ENCODE measurements at places on chromosomes 3 and 15. TPM values are rescaled to one million over a fixed set of nuclear protein-coding genes. Genes with fewer than 3 reads are reported as not detected.
A peak's percentile ranks its signal among the peaks of the same experiment; 100 is the strongest.

DNA sequence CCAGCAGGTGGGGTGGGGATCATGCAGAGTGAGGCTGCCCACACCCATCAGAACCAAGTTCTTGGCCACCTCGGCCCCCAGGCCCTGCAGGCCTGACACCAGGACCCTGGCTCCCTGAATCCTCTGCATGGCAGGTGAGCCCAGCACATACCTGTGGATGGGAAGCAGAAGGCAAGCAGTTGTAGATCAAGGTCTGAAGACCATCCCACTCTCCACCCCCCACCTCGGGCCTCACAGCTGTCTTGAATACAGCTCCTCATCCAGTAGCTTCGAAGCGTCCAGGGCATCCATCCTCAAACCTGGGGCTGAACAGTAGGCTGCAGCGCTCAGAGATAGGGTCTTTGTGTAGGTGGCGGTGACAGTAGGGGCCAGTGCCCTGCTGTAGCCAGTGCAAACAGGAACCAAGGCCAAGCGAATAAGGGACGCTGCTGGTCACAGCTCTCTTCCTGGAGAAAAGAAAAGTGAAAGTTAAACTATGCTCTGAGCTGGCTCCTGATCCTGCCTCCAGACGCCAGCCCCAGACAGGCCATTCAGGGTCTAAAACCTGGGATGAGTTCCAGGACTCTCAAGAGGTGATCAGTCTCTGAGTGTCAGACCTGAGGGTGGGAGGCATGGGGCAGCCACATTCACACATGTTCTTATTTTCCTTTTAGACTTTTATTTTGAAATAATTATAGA, at the start of gene UBA7:
Gene UBA7, minus strand, starts transcription at position 457 of the 678 bp plus-strand sequence. Its CDS starts 166 bp downstream, at position 291.
- H3K27ac ChIP-seq: peak within 1 kb of the TSS; percentile 97
- H3K27me3 ChIP-seq: no peaks in the 10 kb centered on the region
- H3K4me3 ChIP-seq: peak within 1 kb of the TSS; percentile 99
- DNase-seq: peak; percentile 61

DNA sequence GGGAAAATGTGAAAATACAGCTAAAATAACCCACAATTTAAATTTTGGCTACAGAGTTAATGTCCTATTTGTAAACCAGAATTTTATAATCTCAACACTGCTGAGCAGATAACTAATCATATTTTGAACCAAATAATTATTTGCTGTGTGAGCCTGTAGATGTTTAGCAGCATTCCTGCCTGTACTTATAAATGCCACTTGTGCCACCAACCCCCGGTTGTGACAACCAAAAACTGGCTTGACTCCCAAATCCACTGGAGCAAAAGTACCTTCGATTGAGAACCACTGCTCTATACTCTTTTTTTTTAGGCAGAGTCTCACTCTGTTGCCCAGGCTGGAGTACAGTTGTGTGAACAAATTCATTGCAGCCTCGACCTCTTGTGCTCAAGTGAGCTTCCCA, 78.5 kb downstream of the CNTN6 start:
- no peak for DNase-seq
- no peaks in the 10 kb centered on the region for H3K27me3 ChIP-seq
- no peak overlapping the region for H3K27ac ChIP-seq
- no peak overlapping the region for H3K4me3 ChIP-seq
- H3K36me3 ChIP-seq: no peaks in the 10 kb centered on the region

GRCh38 chr3:4079339-4080195, 223.6 kb upstream of the SETMAR start:
- no peak overlapping the region for H3K4me3 ChIP-seq
- H3K27me3 ChIP-seq: no peaks in the 10 kb centered on the region
- no peaks in the 10 kb centered on the region for H3K36me3 ChIP-seq
- no peaks in the 10 kb centered on the region for H3K4me1 ChIP-seq

DNA sequence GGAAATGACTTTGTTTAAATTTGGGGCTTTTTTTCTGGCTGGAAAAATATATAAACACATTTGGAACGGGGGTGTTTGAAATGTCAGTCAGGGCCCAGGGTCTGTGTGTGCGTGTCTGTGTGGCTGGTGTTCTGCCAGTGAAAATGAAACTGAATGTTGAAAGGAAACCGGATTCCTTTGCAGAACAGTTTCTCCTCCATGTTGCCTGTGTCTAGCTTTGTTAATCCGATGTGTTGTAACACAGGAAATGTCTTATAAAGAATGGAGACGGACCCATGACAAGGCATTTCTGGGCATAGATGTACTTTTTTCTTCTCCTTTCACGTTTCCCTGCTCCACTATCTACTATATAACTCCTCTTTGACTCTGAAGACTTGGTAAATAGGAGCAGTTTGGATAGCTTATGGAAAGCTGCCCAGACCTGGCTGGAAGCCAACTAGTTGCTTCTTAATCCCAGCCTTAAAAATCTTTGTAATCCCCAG, 2.8 kb downstream of the SQOR start:
- no peaks in the 10 kb centered on the region for H3K27me3 ChIP-seq
- peak overlapping the region; percentile 97 for H3K27ac ChIP-seq
- H3K4me1 ChIP-seq: peaks cover 40% of the 10 kb centered on the region
- H3K36me3 ChIP-seq: peaks cover 35% of the 10 kb centered on the region
- H3K4me3 ChIP-seq: peak overlapping the region; percentile 87
- DNase-seq: no peak

DNA sequence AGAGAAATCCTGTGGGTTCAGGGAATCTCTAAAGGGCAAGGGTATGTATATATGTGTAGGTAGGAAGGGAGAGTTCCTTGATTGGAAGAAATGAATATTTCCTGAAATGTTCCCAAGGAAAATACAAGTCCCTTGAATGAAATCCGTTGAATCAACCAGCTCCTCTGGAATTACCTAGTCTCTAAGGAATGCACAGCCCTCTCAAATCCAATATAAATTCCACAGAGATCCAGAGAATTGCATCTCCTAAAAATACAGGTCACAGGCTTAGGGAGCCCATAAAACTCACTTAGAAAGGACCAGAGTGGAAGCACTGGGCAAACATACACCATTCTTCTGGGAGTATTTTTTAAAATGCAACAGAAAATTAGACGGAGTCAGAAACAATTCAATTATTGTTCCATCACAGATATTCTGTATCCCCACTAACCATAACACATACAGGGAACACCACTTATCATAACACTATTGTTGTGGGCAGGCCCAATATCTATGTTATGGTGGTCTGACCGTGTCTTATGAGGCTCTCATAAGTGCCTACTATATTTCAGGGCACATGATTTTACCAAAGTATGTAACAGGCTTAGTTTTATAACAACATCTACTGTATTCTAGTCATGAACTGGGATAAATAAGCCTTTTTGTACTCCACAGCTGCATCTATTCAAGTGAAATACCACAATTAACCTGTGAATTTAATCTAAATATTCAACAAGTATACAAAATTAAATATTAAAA, 43.7 kb downstream of the IGSF11 start:
- H3K4me3 ChIP-seq: no peak overlapping the region
- H3K36me3 ChIP-seq: no peaks in the 10 kb centered on the region
- peaks cover 7% of the 10 kb centered on the region for H3K4me1 ChIP-seq
- no peak overlapping the region for H3K27ac ChIP-seq
- DNase-seq: no peak
- no peaks in the 10 kb centered on the region for H3K27me3 ChIP-seq

- H3K27me3 ChIP-seq: no peaks in the 10 kb centered on the region
- no peak overlapping the region for H3K27ac ChIP-seq
- no peak overlapping the region for H3K4me3 ChIP-seq
- DNase-seq: no peak
These were observed 24.8 kb downstream of the TMOD2 start for GRCh38 chr15:51775967-51776816.

- no peaks in the 10 kb centered on the region for H3K4me1 ChIP-seq
- no peak overlapping the region for H3K27ac ChIP-seq
- H3K27me3 ChIP-seq: peaks cover 3% of the 10 kb centered on the region
- no peaks in the 10 kb centered on the region for H3K36me3 ChIP-seq
These were observed 294.6 kb downstream of the MEX3B start for GRCh38 chr15:81751256-81751655.

DNA sequence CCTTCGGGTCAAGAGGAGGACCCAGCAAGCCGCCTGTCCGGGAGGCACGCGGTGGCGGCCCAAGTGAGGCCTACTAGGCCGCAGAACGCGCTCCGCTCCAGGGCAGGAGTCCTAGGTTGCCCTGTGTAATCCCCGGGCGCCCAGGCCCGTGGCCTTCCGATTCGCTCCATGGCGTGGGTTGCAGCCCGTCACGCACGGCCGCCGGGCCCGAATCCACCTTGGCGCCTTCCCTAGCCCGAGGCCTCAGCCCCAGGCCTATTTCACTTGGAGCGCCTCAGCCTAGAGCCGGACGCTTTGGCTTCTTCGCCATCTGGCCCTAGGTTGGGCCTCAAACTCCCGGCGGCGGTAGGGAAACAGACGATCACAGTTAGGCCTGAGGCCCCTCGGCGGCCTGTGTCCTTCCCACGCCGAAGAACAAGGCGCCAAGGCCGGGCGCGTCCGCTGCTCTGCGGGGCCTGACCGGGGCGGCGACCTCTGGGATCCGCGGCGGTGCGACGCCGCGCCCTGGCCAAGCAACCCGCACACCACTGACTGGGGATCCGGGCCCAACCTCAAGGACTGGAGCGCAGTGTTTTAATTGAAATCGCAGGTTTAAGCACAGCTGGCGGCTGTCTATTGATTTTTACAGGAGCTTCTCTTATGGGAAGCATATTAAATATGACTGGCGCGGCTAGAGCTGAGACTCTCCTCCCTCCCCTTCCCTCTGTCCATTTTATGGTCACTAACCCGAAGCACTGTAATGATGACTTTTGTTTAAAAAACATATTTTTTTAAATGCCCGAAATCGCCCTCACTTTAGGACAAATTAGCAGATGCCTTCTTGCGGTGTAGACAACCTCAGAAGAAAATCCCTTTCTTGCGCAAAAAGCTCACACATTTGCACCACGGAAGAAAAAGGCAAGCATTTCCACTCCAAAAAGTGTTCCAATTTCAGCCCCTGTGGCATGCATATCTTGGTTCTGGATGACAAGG, 3.8 kb upstream of the FEZF2 start:
- no peak for DNase-seq
- no peak overlapping the region for H3K27ac ChIP-seq
- no peak overlapping the region for H3K4me3 ChIP-seq
- no peaks in the 10 kb centered on the region for H3K36me3 ChIP-seq
- peaks cover 87% of the 10 kb centered on the region for H3K27me3 ChIP-seq

CYP11A1 gene
- total RNA-seq: not detected

- H3K27ac ChIP-seq: no peak overlapping the region
- no peaks in the 10 kb centered on the region for H3K36me3 ChIP-seq
- H3K4me1 ChIP-seq: peaks cover 2% of the 10 kb centered on the region
- DNase-seq: no peak
- no peak overlapping the region for H3K4me3 ChIP-seq
These were observed 93.3 kb downstream of the ADAMTSL3 start for GRCh38 chr15:83747050-83747717.

CASR gene
- not detected for total RNA-seq

DNA sequence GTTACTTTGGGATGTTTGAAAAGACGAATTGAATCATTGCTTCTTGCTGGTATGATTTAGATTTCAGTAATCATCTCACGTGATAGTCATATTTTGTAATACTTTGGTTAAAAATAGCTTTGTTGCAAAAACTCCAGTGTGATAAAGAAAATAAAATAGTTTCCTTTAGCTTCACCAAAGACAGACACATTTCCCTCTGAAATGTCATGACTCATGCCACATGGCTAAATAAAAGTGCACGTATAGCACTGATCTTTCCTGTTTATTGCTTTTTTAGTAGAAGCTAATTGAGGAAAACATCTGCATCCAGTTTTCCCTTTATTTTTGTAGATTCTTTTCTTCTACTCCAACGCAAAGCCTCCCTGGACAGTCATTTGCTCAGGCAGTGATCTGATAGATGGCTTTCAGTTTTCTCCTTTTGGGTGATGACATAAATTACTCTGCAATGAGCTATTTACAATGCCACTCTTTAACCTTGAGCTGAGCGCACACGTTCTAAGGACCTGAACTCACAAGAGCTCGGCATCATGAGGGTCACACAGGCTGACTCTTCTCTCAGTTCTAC, 84.9 kb downstream of the ARNT2 start:
- H3K27ac ChIP-seq: no peak overlapping the region
- DNase-seq: no peak
- H3K27me3 ChIP-seq: peaks cover 9% of the 10 kb centered on the region
- no peaks in the 10 kb centered on the region for H3K4me1 ChIP-seq

DNA sequence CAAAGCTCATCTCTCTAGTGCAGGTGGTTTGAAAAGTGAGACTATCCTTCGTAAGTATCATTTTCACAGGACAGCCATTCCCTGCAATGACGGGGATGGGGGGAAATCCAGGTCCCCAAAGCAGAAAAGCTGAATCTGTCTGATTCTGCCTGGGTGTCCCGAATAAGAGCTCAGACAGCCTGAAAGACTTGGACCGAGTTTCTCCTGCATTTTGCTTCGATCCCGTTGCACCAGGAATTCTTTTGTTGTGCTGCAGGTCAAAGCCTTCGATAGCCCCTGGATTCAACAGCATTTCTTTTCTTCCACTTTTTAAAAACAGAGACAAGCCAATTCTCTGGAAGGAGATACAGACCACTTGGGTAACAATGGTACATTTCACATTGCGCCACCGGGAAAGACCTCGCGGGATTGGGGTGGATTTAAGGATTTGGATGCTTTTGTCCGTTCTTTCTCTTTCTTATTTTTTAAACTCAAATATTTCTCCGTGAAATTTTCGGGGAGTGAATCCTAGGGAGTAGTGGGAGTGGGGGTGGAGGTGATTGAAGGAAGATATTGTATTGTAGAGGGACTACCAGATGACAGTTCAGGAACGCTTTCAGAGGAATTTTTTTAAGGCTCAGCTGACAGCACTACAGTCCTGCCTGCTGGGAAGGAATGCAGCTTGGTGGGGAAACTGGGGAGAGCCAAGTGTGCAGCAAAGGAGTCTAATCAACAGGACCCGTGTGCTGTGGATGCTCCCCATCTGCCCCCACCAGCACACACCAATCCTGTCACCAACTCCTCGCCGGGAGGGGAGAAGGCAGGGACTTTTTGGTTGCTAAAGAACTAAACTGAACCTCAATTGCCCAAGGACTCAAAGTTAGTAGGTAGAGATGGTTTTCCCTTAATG, 2.6 kb downstream of the SLITRK3 start:
- H3K4me3 ChIP-seq: no peak overlapping the region
- no peak overlapping the region for H3K27ac ChIP-seq
- H3K4me1 ChIP-seq: peaks cover 8% of the 10 kb centered on the region
- H3K36me3 ChIP-seq: no peaks in the 10 kb centered on the region

DNA sequence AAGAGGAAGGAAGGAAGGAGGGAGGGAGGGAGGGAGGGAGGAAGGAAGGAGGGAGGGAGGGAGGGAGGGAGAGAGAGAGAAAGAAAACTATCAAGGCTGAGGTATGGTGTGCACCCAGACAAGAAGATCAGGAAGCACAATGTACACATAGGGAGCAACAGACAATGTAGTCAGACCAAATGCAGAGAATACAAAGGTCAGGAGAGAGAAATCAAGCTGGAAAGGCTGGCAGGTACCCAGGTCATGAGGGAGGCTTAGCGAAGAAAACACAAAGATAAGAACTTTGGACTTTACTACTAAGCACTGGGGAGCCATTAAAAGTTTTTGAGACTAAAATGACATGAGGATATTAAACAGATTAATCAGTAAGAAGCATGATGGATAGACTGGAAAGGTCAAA, 176.0 kb upstream of the TMCO5A start:
- no peak overlapping the region for H3K4me3 ChIP-seq
- no peak for DNase-seq
- peaks cover 1% of the 10 kb centered on the region for H3K36me3 ChIP-seq
- peaks cover 2% of the 10 kb centered on the region for H3K27me3 ChIP-seq
- peaks cover 5% of the 10 kb centered on the region for H3K4me1 ChIP-seq

All from activated naive CD8-positive, alpha-beta T cell treated with anti-CD3 and anti-CD28 coated beads, Interleukin-2, amount 10 ng/mL, durations not matched to agents 7 days and 5 days (primary cell).